ENCODE measurements at places on chromosomes 1 and 21. TPM values are rescaled to one million over a fixed set of nuclear protein-coding genes. Genes with fewer than 3 reads are reported as not detected.

The KDF1 gene
- 9.7 TPM for total RNA-seq

The THEM5 gene
- total RNA-seq = not detected

The RIMKLA gene
- 14.3 TPM for total RNA-seq

The MYOM3 gene
- total RNA-seq = 0.11 TPM

The ARV1 gene
- 2.3 TPM for total RNA-seq

The HPDL gene
- total RNA-seq = 1.3 TPM

The TIE1 gene
- 23.9 TPM for total RNA-seq

The IL23R gene
- 0.29 TPM for total RNA-seq

The KCNK2 gene
- total RNA-seq = 2.4 TPM

The ALX3 gene
- not detected for total RNA-seq

The GJA4 gene
- total RNA-seq = 9.1 TPM

The CHD1L gene
- total RNA-seq = 36.7 TPM

The CASQ1 gene
- not detected for total RNA-seq

The METTL13 gene
- 23.1 TPM for total RNA-seq

The TRIM46 gene
- 0.57 TPM for total RNA-seq

The CD84 gene
- total RNA-seq = 19.4 TPM

The FCRL6 gene
- 1.8 TPM for total RNA-seq

The TRABD2B gene
- 0.20 TPM for total RNA-seq

The LCE6A gene
- total RNA-seq = not detected

The KCNJ15 gene
- 39.5 TPM for total RNA-seq

The C1QA gene
- 424 TPM for total RNA-seq

The CYP4A22 gene
- total RNA-seq = 1.7 TPM

The CD2 gene
- 23.5 TPM for total RNA-seq

The F11R gene
- total RNA-seq = 161 TPM

The S1PR1 gene
- 80.9 TPM for total RNA-seq

The HOOK1 gene
- 11.1 TPM for total RNA-seq

The TLCD4 gene
- total RNA-seq = 1.8 TPM

The RCSD1 gene
- 27.2 TPM for total RNA-seq

The ZNF695 gene
- not detected for total RNA-seq

The TTC4 gene
- 12.4 TPM for total RNA-seq

The GNG12 gene
- 47.4 TPM for total RNA-seq

The ALDH4A1 gene
- total RNA-seq = 10.4 TPM

The KLHDC7A gene
- total RNA-seq = 3.6 TPM

The TBX15 gene
- total RNA-seq = not detected

The CLCA1 gene
- total RNA-seq = 0.11 TPM

The B3GALT5 gene
- total RNA-seq = under 0.01 TPM

The HORMAD1 gene
- 3.0 TPM for total RNA-seq

The CADM3 gene
- 3.5 TPM for total RNA-seq

The CELA3A gene
- total RNA-seq = not detected
